Activated gamma-delta T cell treated with anti-CD3 and anti-CD28 coated beads, Interleukin-2, amount 50 U/mL, for 16 hours (primary cell): ENCODE measurements at places on chromosomes 4 and X.

GRCh38 chr4:78428996-78429395 lies 122.6 kb upstream of the ANXA3 start:
- no peak for DNase-seq

- DNase-seq, result no peak
Observed at GRCh38 chrX:10245886-10246285, 89.1 kb downstream of the CLCN4 start.

- DNase-seq, result no peak
Observed at GRCh38 chr4:6381571-6382123, 90.8 kb downstream of the PPP2R2C start.

- DNase-seq, result no peak
Observed at GRCh38 chrX:63566856-63567255, 215.7 kb upstream of the SPIN4 start.

DNA sequence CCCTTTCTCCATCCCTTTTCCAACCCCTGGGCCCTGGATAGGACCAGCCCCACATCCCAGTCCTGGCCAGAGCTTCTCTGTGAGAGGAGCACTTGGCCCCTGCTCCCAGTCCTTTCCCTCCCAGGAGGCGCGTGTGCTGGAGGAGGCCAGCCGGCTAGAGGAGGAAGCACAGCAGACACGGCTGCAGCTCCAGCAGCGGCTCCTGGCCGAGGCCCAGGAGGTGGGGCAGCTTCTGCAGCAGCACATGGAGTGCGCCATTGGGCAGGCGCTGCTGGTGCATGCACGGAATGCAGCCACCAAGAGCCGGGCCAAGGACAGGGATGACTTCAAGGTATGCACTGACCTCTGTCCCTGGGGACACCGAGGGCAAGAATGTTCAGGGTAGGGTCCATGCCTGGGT lies 87.5 kb downstream of the EVC start:
- DNase-seq, result no peak

GRCh38 chrX:72097098-72097497 lies 34.6 kb downstream of the RTL5 start:
- no peak for DNase-seq
